Breast epithelium (tissue), 4 donors: ENCODE measurements at places on chromosomes 16 and 17.

DNA sequence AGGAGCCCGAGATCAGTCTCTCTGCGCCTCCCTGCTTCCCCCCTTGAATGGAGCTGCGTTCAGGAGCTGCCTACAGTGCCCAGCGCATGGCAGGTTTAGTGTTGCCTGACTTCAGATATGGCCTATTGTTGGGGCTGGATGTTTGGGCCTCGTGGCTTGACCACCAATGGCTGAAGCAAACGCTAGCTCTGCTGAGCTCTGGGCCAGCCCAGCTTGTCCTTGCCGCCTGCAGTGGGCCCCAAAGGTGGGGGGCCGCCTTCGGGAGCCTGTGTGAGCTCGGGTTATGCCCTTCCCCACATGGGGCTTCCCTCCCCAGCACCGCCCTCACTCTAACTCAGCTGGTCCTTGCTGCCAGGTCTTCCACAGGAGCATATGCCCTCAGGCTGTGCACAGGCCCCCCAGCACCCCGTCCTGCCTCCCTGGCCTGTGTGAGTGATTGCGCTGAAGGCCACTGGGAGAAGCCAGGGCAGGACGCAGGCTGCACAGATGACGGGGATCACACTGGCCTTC is 2.0 kb upstream of the METTL26 start:
- H3K4me3 ChIP-seq: no peak overlapping the region
- no peaks in the 10 kb centered on the region for H3K36me3 ChIP-seq
- H3K27me3 ChIP-seq: no peaks in the 10 kb centered on the region
- no peak overlapping the region for H3K27ac ChIP-seq
- no peaks in the 10 kb centered on the region for H3K4me1 ChIP-seq

GRCh38 chr17:30249460-30249859 is 14.0 kb upstream of the SLC6A4 start:
- no peaks in the 10 kb centered on the region for H3K4me1 ChIP-seq
- H3K27ac ChIP-seq: no peak overlapping the region
- H3K27me3 ChIP-seq: no peaks in the 10 kb centered on the region
- DNase-seq: no peak

- no peaks in the 10 kb centered on the region for H3K36me3 ChIP-seq
- no peak for DNase-seq
- H3K4me1 ChIP-seq: no peaks in the 10 kb centered on the region
Observed at GRCh38 chr17:37494401-37494831, 4.7 kb downstream of the DUSP14 start.

GRCh38 chr17:28675980-28676379 is 14.0 kb downstream of the SUPT6H start:
- H3K36me3 ChIP-seq: peaks cover 32% of the 10 kb centered on the region
- H3K4me1 ChIP-seq: no peaks in the 10 kb centered on the region
- no peak for DNase-seq
- no peak overlapping the region for H3K4me3 ChIP-seq
- H3K27ac ChIP-seq: no peak overlapping the region

DNA sequence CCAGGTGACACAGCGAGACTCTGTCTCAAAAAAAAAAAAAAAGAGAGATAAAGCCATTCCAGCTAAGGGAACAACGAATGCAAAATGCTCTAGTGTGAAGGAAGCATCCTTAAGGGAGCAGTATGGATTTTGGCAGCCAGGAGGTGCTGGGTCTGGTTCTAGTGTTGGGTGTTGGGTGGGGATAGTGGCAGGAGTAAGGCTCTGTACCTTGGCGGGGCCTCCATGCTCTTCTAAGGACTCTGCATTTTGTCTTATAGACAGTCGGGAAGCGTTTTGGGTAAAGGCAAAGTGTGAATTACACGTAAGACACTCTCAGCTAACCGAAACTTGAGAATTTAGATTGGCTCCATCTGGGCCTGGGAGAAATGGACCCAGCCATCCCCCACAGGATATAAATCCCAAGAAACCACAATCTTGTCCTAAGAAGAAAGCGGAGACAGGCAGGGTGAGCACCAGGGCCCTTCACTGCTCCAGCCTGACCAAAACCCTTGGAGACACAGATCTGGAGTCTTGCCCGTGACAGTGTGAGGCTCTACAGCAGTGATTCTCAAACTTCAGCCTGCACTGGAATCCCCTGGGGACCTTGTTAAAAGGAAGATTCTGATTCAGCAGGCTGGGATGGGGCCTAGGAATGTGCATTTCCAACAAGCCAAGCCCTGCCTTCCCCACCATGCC is 33.1 kb upstream of the PHB1 start:
- no peak overlapping the region for H3K27ac ChIP-seq
- no peak for DNase-seq
- no peaks in the 10 kb centered on the region for H3K4me1 ChIP-seq
- H3K36me3 ChIP-seq: no peaks in the 10 kb centered on the region
- H3K27me3 ChIP-seq: no peaks in the 10 kb centered on the region
